Lung (tissue), 17 donors: ENCODE measurements at places on chromosomes 11 and 22. TPM values are rescaled to one million over a fixed set of nuclear protein-coding genes. Genes with fewer than 3 reads are reported as not detected.

GRCh38 chr11:3669128-3669527, 2.1 kb downstream of the CHRNA10 start:
- H3K4me3 ChIP-seq: no peak overlapping the region
- H3K27me3 ChIP-seq: no peaks in the 10 kb centered on the region
- peaks cover 15% of the 10 kb centered on the region for H3K36me3 ChIP-seq
- DNase-seq: no peak

GRCh38 chr11:34640050-34640923, 19.4 kb downstream of the EHF start:
- no peak overlapping the region for H3K27ac ChIP-seq
- peak; percentile 83 for DNase-seq
- H3K36me3 ChIP-seq: no peaks in the 10 kb centered on the region
- no peaks in the 10 kb centered on the region for H3K27me3 ChIP-seq
- no peak overlapping the region for H3K4me3 ChIP-seq

GRCh38 chr11:46298699-46299433, 21.4 kb downstream of the CREB3L1 start:
- H3K4me3 ChIP-seq: no peak overlapping the region
- H3K4me1 ChIP-seq: peaks cover 19% of the 10 kb centered on the region
- H3K36me3 ChIP-seq: no peaks in the 10 kb centered on the region

DNA sequence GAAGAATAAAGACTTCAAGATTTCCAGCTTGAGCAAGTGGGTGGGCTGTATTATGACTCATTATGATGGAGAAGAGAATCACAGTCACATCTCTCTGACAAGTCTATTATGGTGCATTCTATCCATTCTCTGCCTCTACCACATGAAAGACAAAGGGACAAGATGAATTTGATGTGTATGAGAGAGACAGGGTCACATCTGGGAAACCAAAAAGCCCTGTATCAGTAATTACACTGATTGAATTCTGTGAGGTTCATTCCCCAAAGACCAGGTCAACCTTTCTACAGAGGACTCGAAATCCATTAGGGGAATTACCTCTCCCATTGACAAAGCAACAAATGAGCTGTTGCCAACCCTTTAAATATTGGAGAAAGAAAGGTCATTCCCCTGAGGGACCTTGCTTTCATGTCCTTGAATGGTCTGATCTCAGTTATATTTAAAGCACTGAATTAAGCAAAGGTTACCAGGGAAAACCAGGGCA, 109.6 kb downstream of the USP35 start:
- no peak for DNase-seq
- H3K27me3 ChIP-seq: no peaks in the 10 kb centered on the region
- H3K4me1 ChIP-seq: no peaks in the 10 kb centered on the region
- no peak overlapping the region for H3K27ac ChIP-seq

DNA sequence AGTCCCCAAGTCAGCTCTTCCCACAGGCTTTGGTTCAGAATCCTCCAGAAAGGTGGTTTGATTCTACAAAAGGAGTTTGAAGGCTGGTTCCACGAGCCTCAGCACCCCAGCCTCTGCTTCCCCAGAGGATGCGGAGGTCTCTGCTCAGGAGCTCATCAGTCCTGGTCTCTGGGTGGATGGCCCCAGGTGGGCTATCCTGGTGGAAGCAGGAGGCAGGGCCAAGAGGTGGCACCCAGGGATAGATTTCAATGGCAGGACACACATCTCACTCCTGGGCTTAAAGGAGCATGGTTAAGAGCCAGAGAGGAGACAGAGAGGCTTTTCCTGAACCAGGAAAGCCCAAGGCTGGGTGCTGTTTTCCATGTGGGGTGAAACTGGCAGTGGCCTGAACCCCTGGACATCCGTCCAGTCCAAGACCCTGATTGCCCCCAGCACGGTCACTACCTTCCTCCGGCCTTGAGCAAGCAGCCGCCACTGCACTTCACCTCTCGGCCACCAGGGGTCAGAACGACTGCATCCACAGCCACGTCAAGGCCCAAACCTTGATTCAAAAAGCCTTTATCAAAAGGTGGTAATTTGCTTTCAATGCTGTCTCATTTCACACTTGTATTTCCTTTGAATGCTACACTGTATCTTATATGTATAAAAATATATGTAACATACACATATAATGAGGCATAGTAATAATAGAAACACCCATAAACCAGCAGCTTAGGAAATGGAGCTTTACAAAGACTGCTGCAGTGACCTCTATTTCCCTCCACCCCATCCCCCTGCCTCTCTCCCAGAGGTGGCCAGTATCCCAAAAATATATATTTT, 19.3 kb upstream of the FXYD2 start:
- no peaks in the 10 kb centered on the region for H3K36me3 ChIP-seq
- peaks cover 5% of the 10 kb centered on the region for H3K4me1 ChIP-seq
- peak; percentile 82 for DNase-seq
- H3K4me3 ChIP-seq: no peak overlapping the region

DNA sequence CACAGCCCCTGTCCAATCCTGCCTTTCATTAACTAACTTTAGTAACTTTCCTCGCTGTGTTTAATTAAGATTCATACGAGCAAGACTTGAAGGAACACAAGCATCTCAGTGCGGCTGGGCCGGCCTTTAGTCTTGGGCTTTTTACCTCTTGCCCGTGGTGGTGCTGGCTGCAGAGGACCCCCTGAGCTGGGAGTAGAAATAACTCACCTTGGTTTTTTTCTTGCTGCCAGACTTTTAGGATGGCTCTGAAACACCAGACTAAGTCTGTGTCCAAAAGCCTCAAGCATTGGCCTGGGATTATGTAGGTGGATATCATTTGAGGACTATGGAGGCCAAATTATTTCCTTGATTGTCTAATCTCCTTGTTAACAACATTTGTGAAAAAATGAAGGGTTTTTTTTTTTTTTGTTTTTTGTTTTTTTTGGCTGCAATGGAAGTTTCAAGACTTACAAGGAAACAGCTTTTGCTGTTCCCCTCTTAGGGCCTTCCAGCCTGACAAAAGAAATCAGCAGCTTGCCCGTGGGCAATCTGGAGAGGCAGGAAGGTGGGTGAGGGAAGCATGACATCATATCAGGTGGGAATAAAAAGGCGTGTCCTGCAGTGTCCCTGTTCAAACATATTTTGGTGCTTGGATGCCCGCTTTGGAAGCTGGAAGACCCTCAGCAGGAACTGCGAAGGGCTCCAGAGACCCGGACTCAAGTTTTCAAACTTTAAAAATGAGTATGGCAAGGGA, 44.0 kb downstream of the SMIM38 start:
- H3K4me1 ChIP-seq: peaks cover 12% of the 10 kb centered on the region
- no peaks in the 10 kb centered on the region for H3K27me3 ChIP-seq
- no peak for DNase-seq

DNA sequence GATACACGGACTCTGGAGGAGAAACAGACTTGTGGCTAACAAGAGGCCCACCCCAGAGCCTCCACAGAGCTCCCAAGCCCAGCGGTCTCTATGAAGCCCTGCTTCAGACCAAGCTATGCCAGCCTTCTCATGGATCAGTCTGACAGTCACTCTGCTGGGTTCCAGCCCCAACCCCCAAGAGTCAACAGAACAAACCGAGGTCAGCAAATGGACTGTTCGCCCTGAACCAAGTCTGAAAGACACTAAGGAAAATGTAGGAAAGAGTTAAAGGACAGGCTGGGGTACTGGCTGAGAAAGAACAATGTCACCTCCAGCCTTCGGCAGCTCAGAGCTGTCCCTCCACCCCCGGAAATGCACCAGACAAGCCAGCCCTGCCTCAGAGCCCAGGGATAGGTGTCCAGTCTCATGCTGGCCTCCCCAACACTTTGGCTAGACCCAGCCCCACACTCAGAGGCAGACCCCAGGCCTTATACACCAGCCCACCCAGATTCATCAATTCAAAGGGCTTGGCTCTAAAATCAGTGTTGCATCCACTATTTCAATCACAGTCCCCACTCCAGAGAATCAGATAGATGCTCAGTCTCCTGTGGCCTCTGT, 3.8 kb downstream of the ARFGAP2 start:
- H3K4me3 ChIP-seq: no peak overlapping the region
- H3K36me3 ChIP-seq: peaks cover 48% of the 10 kb centered on the region
- H3K27ac ChIP-seq: no peak overlapping the region
- H3K27me3 ChIP-seq: no peaks in the 10 kb centered on the region

- H3K27me3 ChIP-seq: no peaks in the 10 kb centered on the region
- no peak overlapping the region for H3K27ac ChIP-seq
- no peak for DNase-seq
- no peaks in the 10 kb centered on the region for H3K36me3 ChIP-seq
Observed at GRCh38 chr11:78727816-78728215, 153.2 kb upstream of the NARS2 start.

Gene SLCO2B1
- 45.6 TPM for total RNA-seq

Gene ENTHD1
- 0.15 TPM for total RNA-seq

Gene OR5B21
- total RNA-seq: 0.31 TPM

Gene CHADL
- total RNA-seq: 3.8 TPM
